A549 treated with Hydrocortisone at 1 μM for 4 hours (cell line): ENCODE measurements at places on chromosomes 11 and 22. TPM values are rescaled to one million over a fixed set of nuclear protein-coding genes. Genes with fewer than 3 reads are reported as not detected.

TRIM49 gene
- total RNA-seq: 0.05 to 0.12 TPM (median 0.10 TPM) in 3 of 5 replicates, not detected in the others

OR51E2 gene
- not detected in 5 replicates for total RNA-seq

TMPRSS6 gene
- 0.05 to 0.17 TPM in 2 of 5 replicates, not detected in the others for total RNA-seq

CSF2RB gene
- not detected in 5 replicates for total RNA-seq

SMCO4 gene
- 18.8 to 23.0 TPM (median 21.5 TPM) in 5 replicates for total RNA-seq

CASP12 gene
- not detected in 5 replicates for total RNA-seq

FAM180B gene
- total RNA-seq: not detected in 5 replicates

HEPACAM gene
- total RNA-seq: not detected in 5 replicates

MYRF gene
- total RNA-seq: 15.3 to 19.7 TPM (median 18.3 TPM) in 5 replicates

MMP10 gene
- 0.62 to 1.5 TPM (median 0.96 TPM) in 5 replicates for total RNA-seq

ANGPTL5 gene
- total RNA-seq: 0.06 to 0.14 TPM (median 0.11 TPM) in 4 of 5 replicates, not detected in the other

OR56A1 gene
- not detected in 5 replicates for total RNA-seq

CRACR2B gene
- total RNA-seq: 3.0 to 6.3 TPM (median 5.7 TPM) in 5 replicates

EHF gene
- total RNA-seq: 0.76 to 1.7 TPM (median 0.90 TPM) in 5 replicates

C11orf86 gene
- total RNA-seq: 45.5 to 81.5 TPM (median 70.4 TPM) in 5 replicates

PRR33 gene
- not detected in 5 replicates for total RNA-seq

FUT4 gene
- total RNA-seq: 2.4 to 2.7 TPM (median 2.6 TPM) in 5 replicates

MISFA gene
- total RNA-seq: 2.0 to 2.9 TPM (median 2.3 TPM) in 5 replicates

GANAB gene
- total RNA-seq: 243 to 305 TPM (median 258 TPM) in 5 replicates

PNPLA5 gene
- 0.03 to 0.06 TPM in 2 of 5 replicates, not detected in the others for total RNA-seq

TRPM5 gene
- total RNA-seq: not detected in 5 replicates

SCGB2A2 gene
- total RNA-seq: not detected in 5 replicates

OR2D2 gene
- not detected in 5 replicates for total RNA-seq

BRSK2 gene
- 4.9 to 6.6 TPM (median 6.4 TPM) in 5 replicates for total RNA-seq

ARVCF gene
- total RNA-seq: 1.9 to 2.7 TPM (median 2.2 TPM) in 5 replicates

JOSD1 gene
- total RNA-seq: 25.4 to 34.4 TPM (median 28.8 TPM) in 5 replicates

MAP6 gene
- total RNA-seq: 1.1 to 2.1 TPM (median 2.1 TPM) in 5 replicates

OR52E6 gene
- total RNA-seq: not detected in 5 replicates

KRTAP5-11 gene
- total RNA-seq: not detected in 5 replicates
